ENCODE measurements at places on chromosomes 2 and 18.

- DNase-seq, result no peak
These were observed 34.6 kb upstream of the RAB1A start for GRCh38 chr2:65164426-65164891.

DNA sequence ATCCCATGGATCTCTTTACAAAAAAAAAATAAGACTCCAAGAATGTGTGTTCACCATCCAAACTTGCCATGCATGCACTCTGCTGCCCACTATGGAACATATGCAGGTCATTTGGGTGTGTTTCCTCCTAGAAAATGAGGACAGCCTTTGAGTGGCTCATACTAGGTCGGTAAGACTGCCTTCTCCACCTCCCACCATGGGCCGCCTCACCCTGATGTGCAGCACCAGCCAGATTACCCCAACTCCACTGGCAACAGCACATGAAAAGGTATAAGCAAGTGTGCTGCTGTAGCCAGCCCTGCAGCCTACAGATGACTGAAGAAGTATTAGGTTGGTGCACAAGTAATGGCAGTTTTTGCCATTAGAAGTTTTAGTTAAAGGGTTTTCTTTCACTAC is 214.2 kb downstream of the ATAD2B start:
- no peak for DNase-seq

- no peak for DNase-seq
These were observed 240.3 kb downstream of the CDH7 start for GRCh38 chr18:65990944-65991708.

DNA sequence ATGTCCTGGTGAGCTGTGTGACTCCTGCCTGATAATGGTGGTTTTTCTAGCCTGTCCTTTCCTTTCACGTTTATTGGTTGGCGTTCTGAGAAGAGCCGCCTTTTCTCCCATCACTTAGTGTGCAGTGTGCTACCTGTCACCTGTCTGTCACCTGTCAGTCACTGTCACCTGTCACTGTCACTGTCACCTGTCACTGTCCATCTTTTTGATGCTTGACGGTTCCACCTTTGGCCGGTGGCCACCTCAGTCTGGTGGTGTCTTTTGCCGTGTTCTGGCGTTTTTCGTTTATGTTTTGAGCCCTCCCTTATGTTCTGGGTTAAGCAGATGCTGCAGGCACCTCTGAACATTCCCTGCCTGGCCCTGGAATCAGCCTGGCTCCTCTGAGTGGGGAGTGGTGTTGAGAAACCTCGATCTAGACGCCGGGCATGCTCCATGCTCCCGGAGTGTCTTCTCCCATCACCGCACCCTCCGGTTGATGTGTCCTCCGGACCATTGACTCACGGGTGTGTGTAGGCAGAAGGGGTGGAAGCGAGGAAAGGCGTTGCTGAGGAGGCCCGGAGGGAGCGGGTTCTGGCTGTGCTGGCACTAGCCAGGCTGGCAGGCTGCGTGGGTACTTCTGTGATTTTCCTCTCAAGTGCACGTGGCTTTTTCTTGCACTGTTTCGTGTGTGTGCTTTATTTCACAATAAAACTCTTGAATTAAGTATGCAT is 20.7 kb downstream of the DTYMK start:
- DNase-seq, result no peak

DNA sequence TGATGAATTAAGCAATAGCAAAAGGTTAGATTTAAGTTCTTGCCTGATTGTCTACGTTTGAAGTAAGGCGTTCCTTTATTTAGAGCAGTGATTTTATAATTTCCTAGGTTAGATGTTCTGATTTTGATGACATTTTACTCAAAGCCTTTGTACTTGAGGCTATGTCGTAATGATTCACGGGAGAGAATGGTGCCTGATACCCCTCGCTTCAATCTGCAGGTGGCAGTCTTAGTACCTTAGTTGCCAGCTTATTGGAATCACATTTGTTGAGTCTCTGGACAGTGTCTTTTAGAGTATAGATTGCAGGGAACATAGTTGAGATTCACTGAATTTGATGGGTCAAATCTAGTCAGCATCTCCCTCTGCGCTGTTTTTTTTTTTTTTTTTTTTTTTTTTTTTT is 89.5 kb downstream of the BIRC6 start:
- no peak for DNase-seq

GRCh38 chr2:189770590-189771322 is 8.2 kb upstream of the OSGEPL1 start:
- DNase-seq, result no peak

GRCh38 chr2:242011167-242011513 is 141.6 kb downstream of the RTP5 start:
- no peak for DNase-seq

DNA sequence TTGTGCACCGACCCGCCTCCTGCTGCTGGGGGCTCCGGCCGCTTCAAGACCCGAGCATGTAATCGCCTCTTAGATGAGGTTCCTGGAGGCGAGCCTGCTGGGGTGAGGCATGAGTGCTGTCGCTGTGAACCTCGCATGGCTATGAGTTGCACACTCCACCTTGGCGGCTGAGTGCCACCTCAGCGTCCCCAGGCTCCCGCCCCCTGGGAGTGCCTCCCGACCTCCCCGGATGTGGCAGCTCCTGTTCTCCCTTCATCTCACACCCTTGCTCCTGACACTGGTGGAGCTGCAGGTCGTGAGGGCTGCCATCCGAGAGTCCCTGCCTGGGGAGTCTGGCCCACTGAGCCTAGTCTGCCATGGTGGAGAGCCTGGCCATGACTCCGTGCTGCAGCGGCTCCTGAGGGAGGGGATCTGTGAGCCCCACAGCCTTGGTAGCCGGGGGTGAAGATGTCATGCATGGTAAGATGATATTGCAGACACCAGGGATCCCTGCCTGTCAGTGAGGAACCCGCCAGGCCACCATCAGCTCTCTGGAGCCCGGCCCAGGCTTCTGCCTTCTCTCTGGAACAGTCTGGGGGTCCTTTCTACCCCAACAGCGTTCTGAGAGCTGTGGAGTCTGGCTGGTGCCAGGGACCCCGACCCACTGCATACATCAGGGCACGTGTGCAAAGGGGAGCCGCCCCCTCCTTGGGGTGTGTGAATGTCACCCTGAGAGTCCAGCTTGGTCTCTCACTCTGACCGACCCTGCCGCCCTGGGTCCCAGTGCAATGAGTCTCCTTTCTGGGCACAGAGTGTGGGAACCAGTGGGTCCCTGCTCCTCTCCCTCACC is 61.6 kb upstream of the HS6ST1 start:
- DNase-seq, result no peak

GRCh38 chr2:236499691-236500578 is 69.7 kb upstream of the ACKR3 start:
- DNase-seq, result no peak

DNA sequence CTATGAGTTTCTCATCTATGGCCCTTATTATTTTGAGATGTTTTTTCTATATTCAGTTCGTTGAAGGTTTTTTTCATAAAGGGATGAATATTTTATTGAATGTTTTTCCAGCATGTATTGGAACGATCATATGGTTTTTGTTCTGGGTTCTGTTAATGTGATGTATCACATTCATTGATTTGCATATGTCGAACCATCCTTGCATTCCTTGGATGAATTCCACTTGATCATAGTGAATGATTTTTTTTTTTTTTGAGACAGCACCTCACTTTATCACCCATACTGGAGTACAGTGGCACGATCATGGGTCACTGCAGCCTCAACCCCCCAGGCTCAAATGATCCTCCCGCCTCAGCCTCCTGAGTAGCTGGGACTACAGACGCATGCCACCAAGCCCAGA is 5.5 kb upstream of the NEMP2 start:
- DNase-seq, result no peak

- no peak for DNase-seq
These were observed 235.6 kb downstream of the ICOS start for GRCh38 chr2:204172145-204172600.

GRCh38 chr2:126672980-126673605 is 17.1 kb downstream of the GYPC start:
- no peak for DNase-seq

DNA sequence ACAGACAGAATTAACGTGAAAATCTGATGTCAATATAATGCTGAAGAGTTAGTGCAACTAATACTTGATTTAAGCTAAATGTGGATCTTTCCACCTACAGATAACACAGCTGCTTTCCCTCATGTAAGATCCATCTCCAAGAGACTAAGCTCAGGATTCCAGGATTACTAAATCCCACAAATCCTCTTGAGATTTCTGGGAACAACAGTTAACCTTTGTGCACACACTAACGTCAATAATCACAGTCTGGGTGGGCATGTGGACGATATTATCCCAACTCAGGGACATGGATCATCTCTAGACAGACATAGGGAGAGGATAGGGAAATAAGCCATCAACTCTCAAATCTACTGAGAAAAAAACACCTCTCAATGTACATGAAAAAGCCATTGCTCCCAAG is 432.6 kb downstream of the SATB2 start:
- no peak for DNase-seq

DNA sequence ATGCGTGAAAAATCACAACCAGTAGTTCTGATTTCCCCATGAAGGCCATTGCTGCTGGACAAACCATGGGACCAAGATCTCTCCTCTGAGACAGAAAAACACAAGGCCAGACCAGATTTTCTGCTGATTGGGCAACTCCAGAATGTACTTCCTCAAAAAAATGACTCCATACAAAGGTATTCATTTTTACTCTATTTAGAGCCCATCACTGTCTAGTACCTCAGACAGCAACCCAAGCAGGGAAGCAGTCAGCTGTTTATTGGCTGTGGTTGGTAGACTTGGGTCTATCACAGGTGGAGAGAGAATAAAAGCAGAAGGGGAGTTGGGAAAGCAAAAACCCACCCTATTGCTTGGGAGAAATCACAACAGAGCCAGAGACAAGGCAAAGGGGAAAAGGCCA is 219.9 kb downstream of the PIK3C3 start:
- DNase-seq, result no peak

- DNase-seq, result no peak
These were observed 158.3 kb downstream of the ANTXR1 start for GRCh38 chr2:69171116-69171896.

All from stimulated activated CD4-positive, alpha-beta T cell treated with anti-CD3 and anti-CD28 coated beads, Interleukin-1b, Interleukin-23, amount 100 ng/mL, for 1 hour (primary cell).